ENCODE measurements at places on chromosomes 2 and 18.
A peak's percentile ranks its signal among the peaks of the same experiment; 100 is the strongest.

DNA sequence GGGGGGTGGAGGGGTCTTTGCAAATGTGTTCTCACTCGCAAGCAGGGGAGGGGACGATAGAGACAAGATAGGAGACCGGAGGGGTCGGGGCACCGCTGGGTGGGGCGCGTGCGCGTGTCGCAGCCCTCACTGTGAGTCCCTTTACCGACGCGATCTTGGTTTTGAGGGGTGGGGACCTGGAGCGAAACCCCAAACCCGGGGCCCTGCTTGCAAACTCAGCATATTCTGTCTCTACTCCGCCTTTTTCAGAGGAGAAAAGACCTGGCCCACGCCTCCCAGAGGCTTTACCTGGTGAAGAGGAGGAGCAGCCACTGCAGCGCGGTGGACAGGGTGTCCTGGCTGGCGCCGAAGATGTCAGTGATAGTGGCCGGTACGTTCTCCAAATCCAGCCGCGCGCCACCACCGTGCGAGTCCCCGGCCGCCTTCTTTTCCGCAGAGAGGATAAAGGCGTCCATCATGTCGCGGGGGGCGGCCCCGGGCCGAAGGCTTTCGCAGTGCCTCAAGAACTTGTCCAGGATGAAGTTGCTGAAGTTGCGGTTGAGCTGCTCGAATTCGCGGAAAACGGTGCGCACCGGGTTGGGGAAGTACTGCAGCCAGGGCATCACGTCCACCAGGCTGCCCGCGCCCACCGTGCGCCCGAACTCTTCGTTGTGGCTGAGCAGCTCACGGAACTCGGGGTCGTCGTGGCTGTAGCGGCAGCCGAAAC is 1.7 kb downstream of the CYP1B1 start:
- DNase-seq = no peak

- DNase-seq = peak; percentile 87
Measured at GRCh38 chr2:102258386-102259074, 52.8 kb upstream of the IL1RL1 start.

DNA sequence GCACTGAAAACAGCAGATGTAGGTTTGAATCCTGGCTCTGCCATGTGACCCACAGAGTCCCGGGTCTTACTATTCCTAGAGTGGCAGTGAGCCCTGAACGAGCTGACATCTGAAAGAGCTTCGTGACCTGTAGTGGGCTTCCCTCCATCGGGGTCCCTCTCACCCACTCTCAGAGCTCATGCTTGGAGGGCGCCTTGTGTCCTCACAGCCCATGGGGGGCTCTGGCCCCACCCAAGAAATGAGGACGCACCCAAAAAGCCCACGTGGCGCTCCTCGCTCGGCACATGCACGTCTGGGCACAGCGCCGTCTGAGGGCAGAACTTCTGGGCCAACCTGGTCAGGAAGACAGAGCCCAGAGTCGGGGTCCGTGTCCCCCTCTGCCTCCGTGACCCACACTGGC is 23.7 kb downstream of the LBH start:
- DNase-seq = no peak

DNA sequence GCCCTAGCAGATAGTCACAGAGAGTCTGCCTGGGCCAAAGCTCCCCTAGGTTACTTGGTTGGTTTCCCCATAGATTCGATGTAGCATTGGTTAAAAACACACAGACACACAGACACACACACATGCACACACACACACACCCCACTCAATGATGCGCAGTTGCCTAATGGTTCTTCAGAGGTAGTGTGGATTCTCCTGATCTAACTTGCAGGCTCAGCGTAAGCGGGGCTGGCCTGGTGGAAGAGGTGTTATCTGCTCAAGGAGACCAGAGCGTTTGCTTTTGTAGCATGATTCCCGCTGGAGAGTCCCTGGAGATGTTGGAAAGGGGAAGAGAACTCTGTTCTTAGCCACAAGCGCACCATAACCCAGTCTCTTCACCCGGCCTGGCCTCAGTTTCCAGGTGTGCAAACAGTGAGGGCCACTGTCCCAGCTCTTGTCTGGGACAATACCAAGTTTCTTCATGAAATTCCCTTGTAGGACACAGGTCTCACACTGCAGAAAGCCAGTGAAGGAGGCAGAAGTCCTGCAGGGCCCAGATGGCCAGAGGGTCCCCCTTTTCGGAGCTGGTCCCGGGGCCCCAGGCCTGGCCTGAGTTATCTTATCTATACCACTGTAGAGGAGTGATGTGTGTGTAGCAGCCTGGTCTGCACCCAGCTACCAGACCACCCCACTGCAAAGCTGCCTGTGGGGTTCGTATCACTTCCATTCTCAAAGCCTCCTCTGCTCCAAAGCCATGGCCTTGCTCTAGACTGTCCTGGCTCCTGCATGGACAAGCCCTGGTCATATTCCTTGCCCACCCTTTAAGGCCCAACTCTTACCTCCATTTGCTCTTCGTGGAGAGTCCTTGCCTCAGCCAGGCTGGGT is 3.7 kb downstream of the ACKR3 start:
- DNase-seq = no peak

DNA sequence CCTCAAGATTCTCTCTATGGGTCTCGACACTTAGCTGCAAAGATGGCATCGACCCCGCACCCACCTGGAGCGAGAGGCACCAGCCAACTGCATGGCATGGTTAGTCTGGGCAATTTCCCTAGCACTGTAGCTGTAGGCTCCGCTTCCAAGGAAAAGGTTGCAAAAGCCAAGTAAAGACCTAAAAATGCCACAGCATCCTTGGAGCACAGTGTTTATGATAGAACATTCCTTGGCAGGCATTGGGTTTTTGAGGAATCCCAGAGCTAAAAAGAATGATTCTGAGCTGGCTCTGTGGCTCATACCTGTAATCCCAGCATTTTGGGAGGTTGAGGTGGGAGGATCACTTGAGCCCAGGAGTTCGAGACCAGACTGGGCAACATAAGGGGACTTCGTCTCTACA is 22.9 kb downstream of the QPCT start:
- DNase-seq = no peak

DNA sequence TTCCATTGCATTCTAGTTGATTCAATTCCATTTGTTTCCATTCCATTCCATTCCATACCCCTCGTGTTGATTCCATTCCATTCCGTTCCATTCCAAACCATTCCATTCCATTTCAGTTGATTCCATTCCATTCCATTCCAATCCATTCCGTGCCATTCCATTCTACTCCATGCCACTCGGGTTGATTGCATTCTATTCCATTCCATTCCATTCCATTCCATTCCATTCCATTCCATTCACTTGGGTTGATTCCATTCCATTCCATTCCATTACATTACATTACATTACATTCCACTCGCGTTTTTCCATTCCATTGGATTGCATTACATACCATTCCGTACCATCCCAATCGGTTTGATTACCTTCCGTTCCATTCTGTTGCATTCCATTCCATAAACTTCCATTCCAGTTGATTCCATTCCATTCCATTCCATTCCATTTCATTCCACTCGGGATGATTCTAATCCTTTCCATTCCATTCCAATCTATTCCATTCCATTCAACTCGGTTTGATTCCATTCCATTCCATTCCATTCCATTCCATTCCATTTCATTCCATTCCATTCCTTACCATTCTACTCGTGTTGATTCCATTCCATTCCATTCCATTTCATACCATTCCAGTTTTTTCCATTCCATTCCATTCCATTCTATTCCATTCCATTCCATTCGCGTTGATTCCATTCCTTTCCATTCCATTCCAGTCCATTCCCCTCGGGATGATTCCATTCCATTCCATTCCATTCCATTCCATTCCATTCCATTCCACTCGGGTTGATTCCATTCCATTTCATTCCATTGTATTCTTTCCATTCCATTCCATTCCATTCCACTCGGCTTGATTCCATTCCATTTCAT is 1140.4 kb downstream of the RPIA start:
- DNase-seq = no peak

DNA sequence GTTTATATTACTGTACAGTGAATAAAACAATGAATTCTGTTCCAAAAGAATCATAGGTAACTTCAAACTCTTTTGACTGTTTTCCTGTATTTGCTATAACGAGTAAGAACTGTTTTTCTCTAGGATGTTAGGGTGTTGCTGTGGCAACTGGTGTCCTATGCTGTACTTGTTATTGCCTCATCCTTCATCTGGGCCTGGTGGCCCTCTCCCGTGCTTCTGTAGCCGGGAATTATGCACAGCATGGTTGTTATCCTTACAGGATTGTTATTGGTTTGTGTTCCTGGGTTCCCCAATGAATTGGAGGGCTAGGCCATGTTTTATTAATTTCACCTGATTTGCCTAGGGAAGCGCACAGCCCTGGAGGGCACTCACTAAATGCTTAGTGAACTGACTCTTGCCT is 279.2 kb downstream of the PTPRM start:
- DNase-seq = no peak

DNA sequence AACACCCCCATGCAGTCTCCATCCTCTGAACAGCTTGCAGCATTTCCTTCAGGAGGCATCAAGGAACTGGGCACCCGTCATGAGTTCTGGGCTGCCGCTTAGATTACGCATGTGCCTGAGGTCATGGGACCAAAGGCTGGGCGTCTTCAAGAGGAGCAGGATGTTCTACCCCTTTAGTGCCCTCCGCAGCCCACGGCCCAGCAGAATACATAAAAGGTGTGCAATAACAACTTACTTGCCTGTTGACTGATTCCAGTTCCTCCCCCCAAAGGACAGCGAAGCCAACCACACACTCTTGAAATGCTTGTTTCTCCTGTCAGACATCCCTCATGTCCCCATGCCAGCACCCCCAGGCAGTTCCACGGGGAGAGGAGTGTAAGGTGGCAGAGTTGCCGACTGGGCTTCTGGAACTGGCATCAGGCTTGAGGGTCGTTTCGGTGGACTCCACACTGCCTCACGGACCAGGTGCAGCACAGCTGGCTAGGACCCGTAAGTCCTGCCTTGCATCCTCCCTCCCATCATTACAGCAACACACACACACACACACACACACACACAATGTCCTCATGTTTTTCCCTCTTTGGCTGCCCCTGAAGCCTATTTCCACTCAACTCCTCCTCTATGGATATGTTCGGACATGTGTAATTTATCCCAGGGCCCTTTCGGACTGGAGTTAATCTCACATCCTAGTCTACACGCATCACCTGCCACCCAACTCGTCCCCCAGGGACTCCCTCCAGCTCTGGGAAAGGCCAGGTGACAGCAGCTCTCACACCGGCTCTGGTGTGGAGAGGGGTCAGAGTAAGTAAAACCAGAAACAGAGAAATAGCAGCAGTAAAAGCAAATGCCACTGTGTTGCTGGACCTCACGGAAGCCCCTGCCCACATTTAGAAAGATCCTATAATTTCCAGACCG is 200.7 kb downstream of the BCL11A start:
- DNase-seq = no peak

GRCh38 chr2:88212251-88212790 is 42.2 kb downstream of the THNSL2 start:
- DNase-seq = no peak

- no peak for DNase-seq
Measured at GRCh38 chr2:222434204-222434603, 9.9 kb downstream of the SGPP2 start.

DNA sequence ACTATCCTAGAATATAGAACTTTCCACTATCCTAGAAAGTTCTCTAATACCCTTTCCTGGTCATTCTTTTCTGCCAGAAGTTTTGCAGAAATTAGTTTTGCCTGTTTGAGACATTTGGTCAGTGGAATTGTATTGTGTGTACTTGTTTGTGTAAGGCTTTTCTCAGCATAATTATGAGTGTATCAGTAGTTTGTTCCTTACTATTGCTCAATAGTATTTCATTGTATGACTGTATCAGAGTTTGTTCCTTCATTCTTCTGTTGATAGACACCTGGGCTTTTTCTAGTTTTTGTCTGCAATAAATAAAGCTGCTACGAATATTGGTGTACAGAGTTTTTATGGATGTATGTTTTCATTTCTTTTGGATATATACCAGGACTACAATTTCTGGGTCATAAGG is 27.2 kb downstream of the CCDC138 start:
- no peak for DNase-seq

DNA sequence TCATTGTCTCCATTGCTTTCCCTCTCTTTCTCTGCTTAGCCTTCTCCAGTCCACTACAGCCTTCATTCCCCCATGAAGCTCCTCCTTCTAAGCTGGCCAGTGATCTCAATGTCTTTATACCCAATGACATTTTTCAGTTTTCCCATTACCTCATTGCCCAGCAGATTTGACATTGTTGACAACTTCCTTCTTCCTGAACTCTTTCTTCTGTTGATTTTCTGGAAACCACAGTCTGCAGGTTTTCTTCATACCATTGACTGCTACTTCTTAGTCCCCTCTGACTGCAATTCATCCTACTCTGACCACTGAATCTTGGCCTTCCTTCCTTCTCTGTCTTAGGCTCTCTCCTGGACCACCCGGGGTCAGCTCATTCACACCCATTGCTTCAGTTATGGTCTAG is 22.9 kb upstream of the SPP2 start:
- DNase-seq = no peak

GRCh38 chr2:72981536-72981935 is 64.2 kb downstream of the EMX1 start:
- no peak for DNase-seq

DNA sequence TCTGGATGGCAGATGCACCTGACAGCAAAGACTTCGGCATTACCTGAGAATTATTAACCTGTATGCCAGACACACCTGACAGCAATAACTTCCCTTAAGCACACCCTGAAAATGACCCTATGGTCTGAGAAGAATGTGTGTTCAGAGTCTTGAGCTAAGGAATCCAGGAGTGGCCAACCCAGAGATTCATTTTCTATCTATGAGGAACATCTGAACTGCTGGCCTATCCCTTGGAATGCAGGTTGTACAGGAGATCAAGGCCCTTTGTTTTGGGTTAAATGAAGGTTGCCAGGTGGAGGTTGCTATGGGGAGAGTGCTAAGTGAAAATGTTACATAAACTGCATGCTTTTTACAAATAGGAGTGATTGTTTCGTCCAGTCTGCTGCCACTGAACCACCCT is 200.9 kb upstream of the MEIS1 start:
- DNase-seq = no peak

DNA sequence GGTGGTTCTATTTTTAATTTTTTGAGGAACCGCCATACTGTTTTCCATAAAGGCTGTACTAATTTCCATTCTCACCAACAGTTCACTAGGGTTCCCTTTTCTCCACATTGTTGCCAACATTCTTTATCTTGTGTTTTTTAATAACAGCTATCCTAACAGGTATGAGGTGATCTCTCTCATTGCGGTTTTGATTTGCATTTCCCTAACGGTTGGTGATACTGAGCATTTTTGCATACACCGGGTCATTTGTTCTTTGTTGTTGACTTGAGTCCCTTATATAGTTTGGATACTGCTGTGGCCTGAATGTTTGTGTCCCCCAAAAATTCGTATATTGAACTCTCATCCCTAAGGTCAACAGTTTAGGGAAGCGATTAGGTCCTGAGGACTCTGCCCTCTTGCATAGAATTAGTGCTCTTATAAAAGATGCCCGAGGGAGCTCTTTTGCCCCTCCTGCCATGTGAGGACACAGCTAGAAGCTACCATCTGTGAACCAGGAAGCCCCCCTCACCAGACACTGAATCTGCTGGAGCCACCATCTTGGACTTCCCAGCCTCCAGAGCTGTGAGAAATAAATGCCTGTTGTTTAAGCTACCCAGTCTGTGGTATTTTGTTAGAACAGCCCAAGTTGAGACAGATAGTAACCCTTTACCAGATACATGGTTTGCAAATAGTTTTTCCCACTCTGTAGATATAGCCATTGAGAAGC is 4.7 kb downstream of the IMP4 start:
- DNase-seq = no peak

Measured in activated CD4-positive, alpha-beta T cell treated with anti-CD3 and anti-CD28 coated beads, Interleukin-2, Interleukin-4, amounts not matched to agents 100 ng/mL and 50 ng/mL, durations not matched to agents 16 hours and 8 hours (primary cell).